ENCODE measurements at places on chromosomes 3 and 15.

GRCh38 chr3:25971736-25972135 lies 181.8 kb downstream of the OXSM start:
- DNase-seq, result no peak

DNA sequence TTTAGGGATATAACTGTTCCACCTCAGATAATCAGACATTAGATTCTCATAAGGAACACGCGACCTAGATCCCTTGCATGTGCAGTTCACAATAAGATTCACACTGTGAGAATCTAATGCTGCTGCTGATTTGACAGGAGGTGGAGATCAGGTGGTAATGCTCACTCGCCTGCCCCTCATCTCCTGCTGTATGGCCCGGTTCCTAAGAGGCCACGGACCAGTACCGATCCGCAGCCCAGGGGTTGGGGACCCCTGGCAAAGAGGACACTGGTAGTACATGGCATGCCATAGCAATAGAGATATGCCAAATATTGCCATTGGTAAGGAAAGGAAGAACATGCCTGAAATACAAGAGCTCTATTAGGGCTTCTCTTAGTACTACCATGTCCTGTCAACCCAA lies 59.7 kb downstream of the LSM3 start:
- DNase-seq, result no peak

GRCh38 chr3:160583451-160583850 lies 18.1 kb upstream of the KPNA4 start:
- no peak for DNase-seq

- DNase-seq, result no peak
Measured at GRCh38 chr15:32723171-32723948, 5.6 kb downstream of the GREM1 start.

All from GDM1 (cell line).